ENCODE measurements at places on chromosomes 5 and 9.

DNA sequence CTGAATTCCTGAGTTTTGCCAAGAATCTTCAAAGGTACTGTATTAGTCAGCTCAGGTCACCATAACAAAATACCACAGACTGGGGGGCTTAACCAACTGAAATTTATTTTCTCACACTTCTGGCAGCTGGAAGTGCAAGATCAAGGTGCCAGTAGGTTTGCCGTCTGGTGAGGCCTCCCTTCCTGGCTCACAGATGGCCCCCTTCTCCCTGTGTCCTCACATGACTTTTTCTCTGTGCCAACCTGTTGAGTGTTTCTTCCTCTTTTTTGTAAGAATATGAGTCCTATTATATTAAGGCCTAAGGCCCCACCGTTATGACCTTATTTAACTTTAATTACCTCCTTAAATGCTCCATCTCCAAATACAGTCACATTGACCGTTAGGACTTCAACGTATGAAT, 156.1 kb upstream of the KIF2A start:
- no peak for DNase-seq

GRCh38 chr5:165157219-165157618, 1651.8 kb downstream of the MAT2B start:
- DNase-seq: no peak

- DNase-seq: no peak
Measured at GRCh38 chr5:120683580-120683979, 219.5 kb downstream of the PRR16 start.

DNA sequence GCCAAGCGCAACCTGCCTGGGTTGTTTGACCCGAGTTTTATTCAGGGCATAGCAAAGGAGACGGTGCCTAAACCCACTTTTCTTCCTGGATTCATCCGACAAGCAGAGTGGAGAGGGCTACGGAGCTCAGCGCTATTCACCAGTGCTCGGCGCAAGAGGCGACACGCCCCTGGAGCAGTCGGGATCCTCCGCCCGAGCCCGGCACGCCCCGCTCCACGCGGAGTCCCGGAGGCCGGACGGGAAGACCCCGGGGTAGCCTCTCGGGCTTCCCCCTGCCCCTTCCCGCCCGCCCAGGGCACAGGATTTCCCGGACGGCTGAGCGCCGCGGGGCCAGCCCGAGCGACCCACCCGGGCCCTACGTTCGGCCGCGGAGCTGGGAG, 427 bp downstream of the SERINC5 start:
- DNase-seq: peak; percentile 85

DNA sequence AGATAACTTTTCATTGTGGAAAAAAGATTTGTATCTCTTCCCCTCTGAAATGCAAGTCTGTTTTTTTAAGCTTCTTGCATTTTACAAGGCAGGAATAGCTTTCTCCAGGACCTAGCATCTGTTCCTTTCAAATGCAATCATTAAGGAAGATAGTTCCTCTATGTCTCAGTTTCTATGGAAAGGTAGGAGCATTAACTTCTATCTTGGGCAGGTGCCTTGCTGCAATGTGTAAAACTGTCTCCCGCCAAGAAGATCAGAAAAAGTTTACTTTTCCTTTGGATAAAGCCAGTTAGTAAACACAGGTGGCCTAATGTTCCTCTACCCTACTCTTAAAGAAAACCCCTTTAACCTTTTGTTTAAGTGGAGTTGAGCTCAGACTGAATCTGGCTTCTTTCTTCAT, 560.6 kb upstream of the CYLC2 start:
- DNase-seq: no peak

GRCh38 chr5:59769041-59769360, 124.5 kb downstream of the PDE4D start:
- DNase-seq: no peak

DNA sequence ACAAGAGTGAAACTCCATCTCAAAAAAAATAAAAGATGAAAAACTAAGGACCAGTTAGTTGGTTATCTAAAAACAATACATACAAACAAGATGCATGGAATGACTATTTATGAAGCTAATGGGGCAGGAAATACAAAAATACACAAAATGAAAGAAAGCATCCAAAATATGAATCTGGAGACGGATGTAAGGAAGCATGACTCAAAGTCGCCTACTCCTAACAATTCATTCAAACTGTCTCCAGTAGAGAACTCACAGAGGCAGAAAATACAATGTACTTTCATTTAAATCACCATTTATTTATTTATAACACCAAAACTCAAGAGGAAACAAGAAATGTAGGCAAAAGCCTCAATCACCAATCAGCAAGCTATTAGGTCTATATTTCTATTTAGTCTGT, 68.4 kb downstream of the SCAI start:
- DNase-seq: no peak

- no peak for DNase-seq
Measured at GRCh38 chr5:112757468-112758208, 20.0 kb downstream of the APC start.

DNA sequence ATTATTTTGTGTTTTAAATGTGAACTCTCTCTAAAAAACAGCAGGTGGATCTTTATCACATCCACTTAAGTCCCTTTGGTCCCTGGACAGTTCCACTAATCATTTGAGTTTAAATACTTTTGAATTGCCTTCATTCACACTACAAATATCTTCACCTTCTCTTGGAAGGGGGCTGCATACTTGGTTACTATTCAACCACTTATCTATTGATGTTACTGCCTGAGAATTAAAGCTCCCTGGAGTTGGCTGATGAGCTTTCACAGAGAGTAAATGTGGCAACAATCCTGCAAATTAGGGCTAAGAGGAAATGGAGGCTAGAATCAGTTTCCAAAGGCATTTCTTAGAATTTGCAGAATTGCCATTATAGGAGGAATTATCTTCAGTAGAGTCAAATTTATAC, 180.4 kb downstream of the ST8SIA4 start:
- no peak for DNase-seq

DNA sequence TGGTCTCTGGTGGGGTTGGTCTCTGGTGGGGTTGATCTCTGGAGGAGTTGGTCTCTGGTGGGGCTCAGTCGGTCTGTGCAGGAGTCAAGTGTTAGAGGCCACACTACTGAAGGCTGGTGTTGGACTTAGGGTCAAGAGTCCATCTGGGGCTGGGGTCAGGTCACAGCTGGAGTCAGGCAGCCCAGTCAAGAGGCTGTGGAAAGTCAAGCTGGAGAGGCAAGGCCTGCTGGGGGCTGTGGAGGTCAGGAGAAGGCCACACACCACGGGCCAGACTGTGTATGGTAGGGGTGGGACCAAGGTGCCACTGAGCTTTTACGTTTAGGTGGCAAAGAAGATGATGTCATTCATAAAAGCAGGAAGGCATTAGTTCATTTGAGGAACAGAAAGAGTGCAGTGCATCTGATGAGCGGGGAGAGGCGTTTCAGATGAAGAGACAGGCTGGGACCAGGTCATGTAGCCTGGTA, 16.7 kb upstream of the CD74 start:
- DNase-seq: no peak

Data from femur (tissue), 1 donor.